ENCODE measurements at places on chromosomes 5 and 9. TPM values are rescaled to one million over a fixed set of nuclear protein-coding genes. Genes with fewer than 3 reads are reported as not detected.

The IFNA2 gene
- total RNA-seq: not detected

The BHMT2 gene
- total RNA-seq: 20.3 TPM

The TLE4 gene
- 9.6 TPM for total RNA-seq

The CMYA5 gene
- 2.8 TPM for total RNA-seq

The RNF183 gene
- total RNA-seq: 0.80 TPM

The ISCA1 gene
- total RNA-seq: 47.1 TPM

The NCBP1 gene
- total RNA-seq: 40.5 TPM

The SLC34A1 gene
- total RNA-seq: not detected

The COQ4 gene
- 38.2 TPM for total RNA-seq

The TEK gene
- 0.35 TPM for total RNA-seq

The NIM1K gene
- total RNA-seq: not detected

The SLC28A3 gene
- total RNA-seq: 0.15 TPM

The LCN12 gene
- total RNA-seq: 0.40 TPM

The MYMK gene
- not detected for total RNA-seq

The SPINK13 gene
- 1.8 TPM for total RNA-seq

The SPATA31D4 gene
- not detected for total RNA-seq

The INVS gene
- 45.6 TPM for total RNA-seq

The ITGA2 gene
- 54.2 TPM for total RNA-seq

The OR2S2 gene
- not detected for total RNA-seq

The MORN5 gene
- not detected for total RNA-seq

The PCDHGA6 gene
- total RNA-seq: 2.1 TPM

The UGT3A2 gene
- 1.9 TPM for total RNA-seq

The PLK2 gene
- 830 TPM for total RNA-seq

The CENPK gene
- 21.4 TPM for total RNA-seq

The GLRA1 gene
- total RNA-seq: not detected

The TMEM215 gene
- total RNA-seq: not detected

The LRRC70 gene
- total RNA-seq: 1.7 TPM

The ECM2 gene
- not detected for total RNA-seq

The DNAH5 gene
- 3.6 TPM for total RNA-seq

The LMX1B gene
- total RNA-seq: not detected

The AGPAT2 gene
- total RNA-seq: 70.5 TPM

The NEUROG1 gene
- total RNA-seq: not detected

The CCL27 gene
- total RNA-seq: not detected

The KIF3A gene
- total RNA-seq: 21.5 TPM

The ST6GALNAC6 gene
- 23.1 TPM for total RNA-seq

The STARD4 gene
- 29.5 TPM for total RNA-seq

The SLC25A25 gene
- 12.3 TPM for total RNA-seq

The CYSTM1 gene
- 30.0 TPM for total RNA-seq

The PCDHGA3 gene
- total RNA-seq: 1.0 TPM

The EQTN gene
- not detected for total RNA-seq

The C9orf152 gene
- total RNA-seq: not detected
